ENCODE measurements at places on chromosomes 3 and 15.

- DNase-seq, result no peak
Measured at GRCh38 chr15:86663979-86664378, 584.3 kb downstream of the AGBL1 start.

- DNase-seq, result no peak
Measured at GRCh38 chr15:27272427-27272826, 301.4 kb downstream of the GABRG3 start.

DNA sequence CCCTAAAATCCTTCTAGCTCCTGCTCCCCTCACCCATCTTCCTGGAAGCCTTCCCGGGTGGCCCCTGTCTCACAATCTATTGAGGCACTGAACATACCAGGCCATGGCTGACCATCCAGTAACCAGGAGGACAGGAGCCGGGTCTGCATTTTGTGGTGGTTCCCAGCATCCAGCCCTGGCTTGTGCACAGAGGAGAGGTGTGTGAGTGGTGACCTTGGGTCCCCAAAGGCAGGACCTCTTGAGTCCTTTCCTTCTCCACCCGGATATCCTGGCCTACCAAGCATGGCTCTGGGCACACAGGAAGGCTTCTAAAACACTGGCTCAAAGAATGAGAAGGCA is 7.8 kb downstream of the CSK start:
- no peak for DNase-seq

GRCh38 chr3:141410846-141411245 is 42.5 kb downstream of the ZBTB38 start:
- DNase-seq, result no peak

DNA sequence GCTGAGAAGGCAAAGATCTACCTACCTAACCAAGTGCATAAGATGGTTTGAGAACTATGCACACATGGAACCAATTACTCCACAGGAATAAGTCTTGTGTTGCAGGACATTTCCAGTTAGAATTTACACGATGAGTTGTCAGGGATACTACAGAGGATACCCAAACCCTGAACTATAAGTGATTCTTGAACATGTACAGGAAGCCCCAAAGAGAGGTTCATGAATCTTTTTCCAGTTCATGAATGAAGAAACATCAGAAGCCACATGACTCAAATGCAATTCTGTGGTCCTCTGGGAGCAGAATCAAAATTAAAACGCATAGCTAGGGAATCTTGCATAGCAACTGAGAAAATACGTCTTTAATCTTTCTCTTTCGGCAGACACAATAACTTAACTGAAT is 114.1 kb upstream of the LMCD1 start:
- DNase-seq, result no peak

GRCh38 chr15:71111950-71112349 is 3.3 kb upstream of the THSD4 start:
- DNase-seq, result no peak

- DNase-seq, result no peak
Measured at GRCh38 chr3:177760803-177761202, 563.5 kb upstream of the TBL1XR1 start.

DNA sequence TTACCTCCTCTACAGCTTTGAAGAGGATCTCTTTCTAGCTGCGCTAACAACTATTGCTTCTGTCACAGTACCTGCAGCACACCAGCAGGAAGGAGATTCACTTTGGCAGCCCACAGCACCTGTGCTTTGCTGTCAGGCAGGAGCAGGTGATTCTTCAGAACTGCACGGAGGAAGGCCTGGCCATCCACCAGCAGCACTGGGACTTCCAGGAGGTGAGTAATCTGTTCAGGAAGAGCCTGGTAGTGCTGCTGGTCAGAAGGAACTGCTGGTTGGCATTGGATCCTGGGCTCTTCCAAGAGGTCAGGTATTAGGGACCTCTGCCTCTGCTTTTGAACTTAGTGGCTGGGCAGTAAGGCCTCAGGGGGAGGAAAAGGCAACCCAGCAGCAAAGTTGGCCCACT is 42.2 kb downstream of the DPH3 start:
- DNase-seq, result no peak

DNA sequence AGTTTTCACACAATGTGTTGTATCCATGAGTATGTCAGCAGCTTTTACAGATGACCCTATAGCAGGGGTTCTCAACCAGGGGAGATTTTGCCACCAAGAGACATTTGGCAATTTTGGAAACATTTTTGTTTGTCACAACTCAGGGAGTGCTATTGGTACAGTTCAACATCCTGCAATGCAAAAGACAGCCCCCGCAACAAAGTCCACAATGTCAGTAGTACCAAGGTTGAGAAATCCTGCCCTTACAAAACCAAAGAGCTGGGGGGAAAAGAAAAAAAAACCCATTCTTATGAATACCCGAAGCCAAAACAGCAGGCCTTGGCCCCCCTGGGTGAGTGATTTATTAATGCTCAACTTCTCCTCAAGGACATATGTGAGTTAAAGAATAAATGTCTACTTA is 99.1 kb downstream of the LARS2 start:
- DNase-seq, result no peak

DNA sequence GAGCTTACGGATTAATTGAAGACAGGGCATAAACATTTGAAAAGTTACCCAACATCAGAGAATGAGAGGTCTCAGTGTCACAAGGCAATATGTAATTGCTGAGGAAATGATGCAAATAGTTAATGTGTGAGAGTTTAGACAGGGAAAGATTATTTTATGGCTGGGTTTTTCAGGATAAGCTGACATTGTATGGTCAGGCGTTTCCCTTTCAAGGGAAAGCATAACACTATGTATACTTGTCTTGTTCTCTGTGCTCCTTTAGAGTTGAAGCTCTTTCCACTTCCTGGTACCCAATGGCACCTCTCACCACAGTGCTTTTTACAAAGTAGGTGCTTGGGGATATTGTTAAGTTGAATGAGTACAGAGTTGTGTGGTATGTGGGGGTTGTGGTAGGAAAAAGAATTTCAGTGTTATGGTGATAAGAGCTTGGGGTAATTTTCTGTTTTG is 19.9 kb downstream of the IQGAP1 start:
- no peak for DNase-seq

DNA sequence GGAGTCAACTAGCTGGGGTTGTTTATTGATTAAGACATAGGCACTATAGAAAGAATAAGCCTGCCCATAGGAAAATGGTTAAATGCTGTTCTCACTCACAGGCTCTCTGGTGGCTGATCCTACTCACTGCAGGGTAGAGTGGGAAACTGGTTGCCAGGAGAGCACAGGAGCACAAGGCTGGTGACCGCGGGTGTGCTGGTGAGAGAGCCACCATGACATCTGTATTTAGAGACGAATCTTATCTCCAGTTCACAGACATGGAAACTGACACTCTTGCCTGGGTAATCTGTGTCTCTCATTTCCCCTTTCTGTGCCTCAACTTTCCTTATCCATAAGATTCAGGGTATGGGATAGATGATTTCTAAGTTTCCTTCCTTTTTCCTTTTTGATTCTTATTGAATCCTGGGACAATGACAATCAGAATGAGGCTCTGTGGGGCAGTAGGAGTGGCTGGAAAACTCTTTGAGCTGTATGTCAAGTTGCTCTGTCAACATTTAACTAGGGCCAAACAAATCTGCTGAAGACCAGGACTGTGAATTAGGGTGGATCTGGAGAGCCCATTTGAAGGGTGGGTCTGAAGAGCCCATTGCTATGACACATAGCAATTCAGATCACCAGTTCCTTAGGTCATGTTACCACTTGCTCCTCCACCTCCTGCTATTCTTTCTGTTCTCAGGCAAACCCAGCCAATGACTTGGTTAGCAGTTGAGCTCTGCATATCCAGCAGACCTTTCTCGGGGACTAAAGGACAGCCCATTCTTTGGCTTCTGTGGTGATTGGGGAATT is 286.1 kb upstream of the TBL1XR1 start:
- DNase-seq, result no peak

GRCh38 chr15:79886124-79886523 is 10.7 kb downstream of the MTHFS start:
- DNase-seq, result no peak

- no peak for DNase-seq
Measured at GRCh38 chr3:25000971-25001591, 427.0 kb upstream of the RARB start.

- DNase-seq, result no peak
Measured at GRCh38 chr15:85860394-85861161, 65.9 kb upstream of the KLHL25 start.

GRCh38 chr3:170056710-170057454 is 19.1 kb downstream of the GPR160 start:
- DNase-seq, result no peak

DNA sequence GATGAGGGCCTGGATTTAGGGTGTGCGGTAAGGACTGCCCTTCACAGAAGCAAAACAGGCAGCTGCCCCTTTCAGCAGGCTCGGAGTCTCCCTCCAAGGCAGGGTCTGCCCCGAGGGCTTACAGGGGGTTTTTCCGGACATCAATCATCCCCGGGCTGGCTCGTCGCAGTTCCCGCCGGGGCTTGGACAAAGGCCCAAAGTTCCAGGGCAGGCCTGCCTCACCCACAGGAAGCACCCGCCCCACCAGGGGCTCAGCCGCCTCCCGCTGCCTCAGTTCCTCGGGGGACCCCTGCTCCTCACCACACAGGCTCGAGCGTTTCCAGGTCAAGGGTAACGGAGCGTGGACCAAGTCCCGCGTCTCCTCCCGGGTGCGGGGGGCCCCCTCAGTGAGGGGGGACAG is 27.0 kb downstream of the KIF7 start:
- no peak for DNase-seq

GRCh38 chr3:185555860-185556347 is 3.5 kb upstream of the LIPH start:
- no peak for DNase-seq

- DNase-seq, result no peak
Measured at GRCh38 chr3:194270627-194271459, 80.3 kb downstream of the CPN2 start.

- no peak for DNase-seq
Measured at GRCh38 chr3:170826047-170826446, 43.9 kb downstream of the RPL22L1 start.

DNA sequence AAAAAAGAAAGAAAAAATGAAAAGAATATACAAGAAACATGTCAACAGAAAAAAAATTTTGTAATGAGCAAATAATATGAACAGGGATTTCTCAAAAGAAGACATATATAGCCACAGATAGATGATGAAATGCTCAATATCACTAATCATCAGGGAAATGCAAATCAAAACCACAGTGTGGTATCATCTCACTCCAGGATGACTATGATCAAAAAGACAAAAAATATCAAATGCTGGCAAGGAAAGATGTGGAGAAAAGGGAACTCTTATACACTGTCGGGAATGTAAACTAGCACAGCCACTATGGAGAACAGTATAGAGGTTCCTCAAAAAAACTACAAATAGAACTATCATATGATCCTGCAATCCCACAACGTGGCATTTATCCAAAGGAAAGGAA is 94.1 kb downstream of the C3orf70 start:
- DNase-seq, result no peak

GRCh38 chr15:60752973-60753720 is 274.2 kb upstream of the ICE2 start:
- no peak for DNase-seq

DNA sequence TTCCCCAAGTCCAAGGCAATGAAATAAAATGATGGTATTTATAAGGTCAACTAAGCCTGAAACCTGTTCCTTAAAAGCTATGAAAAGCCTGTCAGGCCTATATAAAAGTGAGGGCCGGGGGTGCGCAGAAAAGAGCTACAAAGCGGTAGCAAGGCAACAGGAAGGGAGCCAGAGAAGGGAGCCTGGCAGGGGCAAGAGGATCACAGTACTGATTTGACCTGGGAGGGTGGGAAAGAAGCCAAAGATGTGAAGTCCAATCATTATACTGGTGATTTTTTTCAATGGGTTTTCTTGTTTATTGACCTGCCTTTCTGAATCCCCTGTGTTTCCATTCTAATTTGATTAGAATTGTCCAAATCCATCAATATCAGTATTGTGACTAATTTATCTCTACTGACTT is 64.3 kb upstream of the STT3B start:
- DNase-seq, result no peak

DNA sequence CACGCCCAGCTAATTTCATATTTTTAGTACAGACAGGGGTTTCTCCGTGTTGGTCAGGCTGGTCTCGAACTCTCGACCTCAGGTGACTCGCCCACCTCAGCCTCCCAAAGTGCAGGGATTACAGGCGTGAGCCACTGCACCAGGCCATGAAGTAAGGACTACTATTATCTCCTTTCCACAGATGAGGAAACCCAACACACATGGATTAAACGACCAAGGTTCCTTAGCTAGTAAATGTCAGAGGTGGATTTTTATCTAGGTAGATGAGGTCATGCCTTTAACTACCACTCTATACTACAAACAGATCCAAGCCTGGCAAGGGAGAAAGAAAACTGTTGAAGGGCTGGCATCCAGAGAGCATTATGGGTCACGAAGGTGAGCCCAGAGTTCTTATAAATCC is 15.5 kb upstream of the TBL1XR1 start:
- no peak for DNase-seq

DNA sequence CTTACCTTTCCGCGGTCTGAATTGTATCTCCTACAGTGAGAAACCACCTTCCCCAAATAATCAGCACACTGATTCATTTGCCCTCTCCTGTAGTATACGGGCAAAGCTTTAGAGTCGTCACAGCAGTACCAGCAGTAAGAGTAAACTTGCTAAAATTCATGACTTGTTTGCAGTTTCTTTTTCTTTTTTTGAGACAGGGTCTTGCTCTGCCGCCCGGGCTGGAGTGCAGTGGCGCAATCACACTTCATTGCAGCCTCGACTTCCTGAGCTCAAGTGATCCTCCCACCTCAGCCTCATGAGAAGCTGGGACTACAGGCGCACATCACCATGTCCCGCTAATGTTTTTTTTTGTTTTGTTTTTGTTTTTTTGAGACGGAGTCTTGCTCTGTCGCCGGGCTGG is 11.9 kb downstream of the SCAMP5 start:
- no peak for DNase-seq

- no peak for DNase-seq
Measured at GRCh38 chr3:49812916-49813496, 747 bp downstream of the UBA7 start.

DNA sequence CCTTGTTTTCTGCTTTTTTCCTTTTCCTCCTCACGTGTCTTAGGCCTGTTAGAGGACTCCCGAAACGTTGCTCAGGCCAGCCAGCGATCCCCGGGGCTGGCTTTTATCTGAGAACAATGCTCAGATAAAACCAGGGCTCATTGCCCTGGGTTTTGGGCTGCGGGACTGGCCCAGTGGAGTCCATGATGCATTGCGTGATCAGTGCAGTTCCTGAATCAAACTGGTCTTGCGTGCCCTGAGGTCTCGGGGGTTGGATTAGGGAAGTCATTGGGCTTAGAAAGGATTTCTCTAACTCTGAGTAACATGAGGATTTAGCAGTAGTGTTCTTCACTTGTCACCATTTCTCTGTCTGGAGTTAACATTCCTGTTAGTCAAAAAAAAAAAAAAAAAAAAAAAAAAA is 66.3 kb downstream of the CCR1 start:
- DNase-seq, result no peak

DNA sequence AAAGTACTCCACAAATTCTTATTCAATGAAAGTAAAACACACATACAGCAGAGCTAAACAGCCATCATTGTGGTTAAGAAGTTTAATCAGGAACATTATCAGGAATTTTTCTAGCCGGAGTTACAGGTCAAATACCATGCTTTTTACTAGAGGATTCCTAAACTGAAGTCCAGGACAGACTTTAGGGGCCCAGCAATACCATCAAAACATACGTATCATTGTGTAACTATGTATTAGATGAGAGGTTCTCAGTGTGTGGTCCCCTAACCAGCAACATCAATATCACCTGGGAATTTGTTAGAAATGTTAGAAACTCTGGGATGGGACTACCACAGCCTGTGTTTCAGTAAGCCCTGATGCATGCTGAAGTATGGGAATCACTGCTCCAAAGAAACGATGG is 404.2 kb upstream of the IL12A start:
- DNase-seq, result no peak

GRCh38 chr3:87035339-87035738 is 44.4 kb upstream of the VGLL3 start:
- no peak for DNase-seq

GRCh38 chr3:54366839-54367238 is 244.5 kb downstream of the CACNA2D3 start:
- no peak for DNase-seq

All from stimulated activated CD4-positive, alpha-beta T cell treated with anti-CD3 and anti-CD28 coated beads, Interleukin-1b, Interleukin-23, amount 100 ng/mL, for 1 hour (primary cell).